ENCODE measurements at places on chromosomes 4 and X. TPM values are rescaled to one million over a fixed set of nuclear protein-coding genes. Genes with fewer than 3 reads are reported as not detected.
A peak's percentile ranks its signal among the peaks of the same experiment; 100 is the strongest.

SCML1 gene
- 11.3 TPM for total RNA-seq

TRIM60 gene
- not detected for total RNA-seq

ADH1B gene
- total RNA-seq = not detected

TDO2 gene
- not detected for total RNA-seq

SH3TC1 gene
- total RNA-seq = 0.92 TPM

ZCCHC13 gene
- total RNA-seq = not detected

PPEF2 gene
- total RNA-seq = not detected

XK gene
- not detected for total RNA-seq

- H3K36me3 ChIP-seq = no peaks in the 10 kb centered on the region
- DNase-seq = no peak
- peaks cover 29% of the 10 kb centered on the region for H3K27me3 ChIP-seq
- H3K4me1 ChIP-seq = no peaks in the 10 kb centered on the region
- H3K27ac ChIP-seq = no peak overlapping the region
Measured at GRCh38 chrX:1167466-1167865, 45.0 kb downstream of the CRLF2 start.

DNA sequence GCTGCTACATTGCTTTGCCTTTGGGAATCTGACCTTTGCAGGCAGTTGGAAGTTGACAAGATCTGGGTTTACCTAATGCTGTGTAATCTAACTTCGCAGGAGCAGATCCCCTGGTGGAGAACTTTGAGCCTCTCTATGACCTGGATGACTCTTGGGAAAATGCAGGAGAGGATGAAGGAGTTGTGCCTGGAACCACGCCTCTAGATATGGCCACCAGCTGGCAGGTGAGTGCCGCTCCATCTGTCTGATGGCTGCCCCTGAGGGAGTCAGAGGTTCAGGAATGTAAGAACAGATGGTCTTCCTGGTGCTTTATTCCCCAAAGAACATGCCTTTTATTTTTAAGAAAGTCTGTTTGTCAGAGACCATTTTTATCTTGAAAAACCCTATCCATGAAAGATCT, 109.3 kb downstream of the NFKB1 start:
- peaks cover 18% of the 10 kb centered on the region for H3K4me1 ChIP-seq
- H3K27me3 ChIP-seq = no peaks in the 10 kb centered on the region
- DNase-seq = no peak
- H3K36me3 ChIP-seq = peaks cover 43% of the 10 kb centered on the region
- no peak overlapping the region for H3K4me3 ChIP-seq
- H3K27ac ChIP-seq = no peak overlapping the region

DNA sequence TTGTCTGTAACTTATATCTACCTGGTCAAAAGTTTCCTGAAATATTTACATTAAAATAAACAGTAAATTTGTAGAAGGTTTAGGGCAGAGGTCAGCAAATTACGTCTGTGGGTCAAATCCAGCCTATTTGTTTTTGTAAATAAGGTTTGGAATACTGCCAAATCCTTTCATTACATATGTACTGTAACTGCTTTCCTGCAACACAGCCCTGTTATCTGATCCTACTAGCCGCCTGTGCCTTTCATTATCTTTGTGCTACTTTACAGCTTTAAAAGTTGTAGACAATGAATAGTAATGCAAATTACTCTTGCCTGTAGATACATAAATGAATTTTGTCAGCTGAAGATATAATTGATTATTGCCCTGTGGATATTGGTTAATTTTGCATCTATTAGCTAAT, 369.6 kb upstream of the SLC7A11 start:
- no peaks in the 10 kb centered on the region for H3K36me3 ChIP-seq
- no peak overlapping the region for H3K27ac ChIP-seq
- H3K27me3 ChIP-seq = peaks cover 7% of the 10 kb centered on the region
- peaks cover 16% of the 10 kb centered on the region for H3K4me1 ChIP-seq
- H3K4me3 ChIP-seq = no peak overlapping the region
- no peak for DNase-seq

- no peak overlapping the region for H3K27ac ChIP-seq
- H3K4me1 ChIP-seq = peaks cover 27% of the 10 kb centered on the region
- H3K36me3 ChIP-seq = no peaks in the 10 kb centered on the region
- no peak overlapping the region for H3K4me3 ChIP-seq
- no peaks in the 10 kb centered on the region for H3K27me3 ChIP-seq
- no peak for DNase-seq
Measured at GRCh38 chrX:20253232-20253543, 13.5 kb downstream of the RPS6KA3 start.

DNA sequence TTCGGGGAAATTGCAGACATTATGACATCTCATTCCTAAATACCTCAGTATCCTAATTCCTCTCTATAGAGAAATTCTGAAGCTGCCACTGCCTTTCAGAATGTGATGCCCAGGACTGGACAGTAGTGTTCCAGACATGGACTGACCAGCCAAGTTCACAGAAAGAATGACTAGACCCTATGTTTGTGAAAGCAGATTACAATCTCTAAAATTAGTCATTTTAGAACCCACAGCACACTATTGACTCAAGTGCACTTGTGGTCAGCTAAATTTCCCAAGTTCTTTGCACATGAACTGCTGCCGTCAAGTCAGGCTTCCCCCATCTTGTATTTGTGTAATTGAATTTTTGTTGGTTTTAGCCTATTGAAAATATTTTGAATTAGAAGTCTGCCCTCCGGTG, 81.0 kb upstream of the ESX1 start:
- peak; percentile 88 for DNase-seq
- no peak overlapping the region for H3K27ac ChIP-seq
- H3K4me3 ChIP-seq = peak overlapping the region; percentile 51
- H3K36me3 ChIP-seq = no peaks in the 10 kb centered on the region

DNA sequence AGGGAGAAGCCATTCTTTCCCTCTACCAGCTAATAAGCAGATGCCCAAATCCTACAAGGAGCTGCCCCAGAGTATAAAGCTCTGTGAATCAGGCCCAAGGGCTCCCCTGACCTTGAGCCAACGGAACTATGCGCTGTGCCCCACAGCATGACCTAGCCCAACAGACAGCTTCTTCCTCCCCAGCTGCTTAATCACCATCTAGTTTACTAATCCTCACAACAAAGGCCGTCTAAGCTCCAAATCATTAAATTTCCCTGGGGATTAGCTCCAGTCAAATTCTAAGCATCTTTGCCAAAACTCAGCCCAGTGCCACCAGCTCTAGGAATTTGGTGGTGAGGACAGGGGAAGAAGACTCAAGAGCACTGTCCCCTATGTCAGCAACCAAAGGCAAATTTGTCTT, 113.1 kb downstream of the SHROOM4 start:
- H3K4me1 ChIP-seq = no peaks in the 10 kb centered on the region
- no peaks in the 10 kb centered on the region for H3K36me3 ChIP-seq
- no peak overlapping the region for H3K27ac ChIP-seq
- H3K27me3 ChIP-seq = peaks cover 2% of the 10 kb centered on the region

- no peak for DNase-seq
- H3K4me1 ChIP-seq = no peaks in the 10 kb centered on the region
- H3K36me3 ChIP-seq = no peaks in the 10 kb centered on the region
- no peak overlapping the region for H3K27ac ChIP-seq
- no peak overlapping the region for H3K4me3 ChIP-seq
Measured at GRCh38 chrX:56233682-56234081, 1.5 kb downstream of the KLF8 start.
